ENCODE measurements at places on chromosomes 1 and 21.

DNA sequence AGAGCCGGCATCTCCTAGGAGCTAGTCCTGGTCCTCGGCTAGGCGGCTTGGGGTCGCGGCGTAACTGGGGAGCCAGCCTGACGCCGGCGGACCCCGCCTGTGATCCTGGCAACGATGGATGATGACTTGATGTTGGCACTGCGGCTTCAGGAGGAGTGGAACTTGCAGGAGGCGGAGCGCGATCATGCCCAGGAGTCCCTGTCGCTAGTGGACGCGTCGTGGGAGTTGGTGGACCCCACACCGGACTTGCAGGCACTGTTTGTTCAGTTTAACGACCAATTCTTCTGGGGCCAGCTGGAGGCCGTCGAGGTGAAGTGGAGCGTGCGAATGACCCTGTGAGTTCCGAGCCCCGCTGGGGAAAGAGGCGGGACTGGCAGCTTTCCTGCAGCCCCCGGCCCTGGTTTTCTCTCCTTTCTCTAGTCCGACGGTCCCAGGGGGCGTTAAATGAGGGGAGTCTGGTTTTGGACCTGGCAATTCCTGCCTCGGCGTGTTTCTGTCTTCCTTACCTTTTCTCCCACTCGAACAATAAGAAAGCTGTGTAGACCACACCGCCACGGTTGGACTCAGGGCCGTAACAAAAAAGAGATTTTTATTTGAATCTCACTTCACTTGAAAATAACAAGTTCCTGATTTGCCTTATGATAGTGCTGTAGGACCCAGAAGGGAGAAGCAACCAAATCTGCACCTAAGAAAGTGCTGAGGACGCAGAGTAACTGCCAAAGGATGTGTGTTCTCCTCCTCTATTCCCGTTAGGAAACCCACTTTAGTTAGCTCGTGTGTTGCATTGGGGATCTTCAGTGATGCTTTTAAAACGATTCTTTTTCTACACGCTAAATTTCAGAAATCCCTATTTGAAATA, at the start of gene SPRTN:
Gene SPRTN (plus strand): TSS at position 24 of the 859 bp plus-strand sequence. CDS start 91 bp downstream, at position 115.
- DNase-seq, result no peak

GRCh38 chr1:151893176-151893924, 16.0 kb downstream of the THEM4 start:
- no peak for DNase-seq

DNA sequence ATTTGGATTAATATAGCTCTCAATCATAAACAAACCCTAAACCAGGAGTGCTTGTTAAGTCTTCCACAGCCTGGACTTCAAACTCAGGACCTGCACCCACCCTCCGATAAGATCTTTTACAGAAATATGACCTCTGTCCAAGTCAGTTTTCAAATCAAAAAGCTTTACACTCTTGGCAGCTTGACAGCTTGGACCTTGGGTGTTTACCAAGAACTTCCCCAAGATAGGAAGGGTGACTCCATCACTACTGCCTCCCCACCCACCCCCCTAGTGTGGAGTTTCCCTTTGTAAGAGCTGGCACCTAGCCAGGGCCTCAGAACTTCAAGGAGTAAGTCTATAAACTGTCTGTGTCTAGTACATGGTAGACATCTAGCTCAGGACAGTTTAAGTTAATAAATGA, 9.6 kb downstream of the BCAR3 start:
- DNase-seq, result no peak

DNA sequence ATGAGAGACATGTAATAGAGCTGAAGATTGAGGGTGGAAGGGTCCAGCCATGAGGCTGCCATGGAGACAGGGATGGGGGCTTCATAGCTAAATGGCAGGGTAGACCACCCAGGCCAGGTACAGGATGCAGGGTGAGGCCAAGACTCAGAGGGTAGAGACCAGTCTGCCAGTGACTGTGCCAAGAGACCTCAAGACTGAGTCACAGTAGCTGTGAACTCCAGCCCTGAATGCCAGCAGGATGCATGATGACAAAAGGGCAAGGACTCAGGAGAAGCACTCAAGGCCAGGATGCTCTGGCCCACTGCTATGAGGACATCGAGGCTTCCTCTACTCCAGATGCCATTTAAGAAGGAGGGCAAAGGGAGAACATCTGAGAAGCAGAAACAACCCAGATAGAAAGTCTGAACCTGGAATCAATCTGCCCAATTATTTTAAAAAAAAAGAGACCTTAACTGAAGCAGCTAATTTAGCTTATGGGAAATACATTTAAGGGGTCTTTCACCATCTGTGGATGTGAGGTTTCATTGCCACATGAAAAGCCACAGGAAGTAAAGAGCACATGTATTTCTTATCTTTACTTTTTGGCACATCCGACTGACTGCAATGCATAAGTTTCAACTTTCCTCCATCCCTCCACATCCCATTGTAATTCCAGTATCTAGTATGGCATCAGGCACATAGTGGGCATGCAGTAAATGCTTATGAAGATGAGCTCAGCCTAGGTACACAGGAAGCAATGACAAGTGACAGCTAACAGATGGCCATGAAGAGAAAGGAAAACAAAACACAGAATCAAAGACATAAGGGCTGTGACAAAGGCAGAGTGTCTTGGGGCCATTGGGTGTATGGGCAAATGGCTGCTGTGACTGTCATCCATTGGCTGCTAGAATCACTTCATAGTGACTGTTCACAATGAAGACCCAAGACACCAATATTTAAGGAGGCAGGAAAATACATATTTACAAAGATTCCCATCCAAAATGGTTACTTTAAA, 40.2 kb downstream of the SUSD4 start:
- DNase-seq, result no peak

- DNase-seq, result no peak
Measured at GRCh38 chr1:2304921-2305681, 77.0 kb downstream of the SKI start.

DNA sequence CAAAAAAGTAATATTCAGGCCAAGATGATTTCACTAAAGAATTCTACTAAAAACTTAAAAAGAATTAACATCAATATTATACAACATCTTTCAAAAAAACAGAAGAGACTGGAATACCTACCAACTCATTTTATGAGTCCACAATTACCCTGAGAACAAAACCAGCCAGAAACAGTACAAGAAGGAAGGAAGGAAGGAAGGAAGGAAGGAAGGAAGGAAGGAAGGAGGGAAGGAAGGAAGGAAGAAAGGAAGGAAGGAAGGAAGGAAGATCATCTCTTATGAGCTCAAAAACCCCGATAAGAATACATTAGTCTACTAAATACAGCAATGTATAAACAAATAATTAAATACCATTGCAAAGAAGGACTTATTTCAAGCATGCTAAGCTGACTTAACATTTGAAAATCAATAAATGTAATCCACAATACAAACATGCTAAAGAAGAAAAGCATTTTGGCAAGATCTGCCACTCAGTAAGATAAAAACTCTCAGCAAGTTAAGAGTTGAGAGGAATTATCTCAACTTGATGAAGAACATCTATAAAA, 149.9 kb upstream of the RGS18 start:
- no peak for DNase-seq

DNA sequence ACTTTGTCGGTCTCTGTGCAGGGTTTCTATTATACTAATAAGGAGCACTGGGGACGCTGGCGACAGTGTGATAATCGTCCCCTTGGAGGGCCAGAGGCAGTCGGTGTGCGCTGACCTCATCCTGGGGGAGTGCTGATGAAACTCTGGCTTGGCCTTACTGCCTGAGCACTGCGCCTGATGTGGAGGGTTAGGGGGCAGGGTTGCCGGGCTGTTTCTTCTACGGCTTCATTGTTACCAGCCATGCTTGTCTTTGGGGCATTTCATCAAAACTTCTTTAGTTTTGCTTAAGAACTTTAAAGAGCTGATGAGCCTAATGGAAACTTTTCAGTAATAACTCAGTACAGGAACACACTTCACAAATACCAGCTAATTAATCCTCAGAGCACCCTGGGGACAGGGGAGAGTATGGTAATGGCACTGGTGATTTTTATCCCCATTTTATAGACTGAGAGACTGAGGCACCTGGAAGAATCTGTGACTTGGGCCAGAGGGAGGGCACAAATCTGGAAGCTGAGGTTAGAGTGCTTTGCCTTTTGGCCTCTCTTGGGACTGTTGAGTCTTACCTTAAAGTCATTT, 81.8 kb downstream of the PEX14 start:
- no peak for DNase-seq

DNA sequence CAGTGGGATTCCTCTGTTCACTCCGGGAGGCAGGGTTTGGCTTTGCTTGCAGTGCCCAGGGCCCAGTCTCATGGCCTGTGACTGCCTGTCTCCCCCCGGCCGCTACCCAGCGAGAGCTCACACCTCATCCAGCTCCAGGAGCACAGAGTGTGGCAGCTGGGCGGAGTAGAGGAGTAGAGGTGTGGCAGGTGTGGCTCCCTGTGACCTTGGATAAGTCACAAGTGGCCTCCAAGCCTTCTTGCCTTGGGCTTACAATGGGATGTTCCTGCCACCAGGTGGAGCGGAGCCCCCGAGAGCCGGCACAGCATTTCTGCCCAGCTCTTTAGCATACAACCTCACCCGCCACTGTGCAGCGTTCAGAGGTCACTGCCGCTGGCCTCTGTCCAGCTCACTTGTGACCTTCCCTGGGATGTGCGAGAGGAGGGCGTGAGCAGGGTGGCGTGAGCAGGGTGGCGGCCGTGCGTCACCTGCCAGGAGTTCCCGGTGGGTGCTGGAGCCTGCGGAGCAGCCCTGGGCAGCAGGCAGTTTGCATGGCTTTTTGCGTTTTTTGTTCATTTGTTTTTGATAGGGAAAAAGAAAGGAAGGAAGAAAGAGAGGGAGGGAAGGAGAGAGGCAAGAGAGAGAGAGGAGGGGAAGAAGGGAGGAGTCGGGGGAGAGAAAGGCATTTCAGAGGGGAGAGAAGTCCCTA, 42.4 kb downstream of the CRYAA start:
- no peak for DNase-seq

DNA sequence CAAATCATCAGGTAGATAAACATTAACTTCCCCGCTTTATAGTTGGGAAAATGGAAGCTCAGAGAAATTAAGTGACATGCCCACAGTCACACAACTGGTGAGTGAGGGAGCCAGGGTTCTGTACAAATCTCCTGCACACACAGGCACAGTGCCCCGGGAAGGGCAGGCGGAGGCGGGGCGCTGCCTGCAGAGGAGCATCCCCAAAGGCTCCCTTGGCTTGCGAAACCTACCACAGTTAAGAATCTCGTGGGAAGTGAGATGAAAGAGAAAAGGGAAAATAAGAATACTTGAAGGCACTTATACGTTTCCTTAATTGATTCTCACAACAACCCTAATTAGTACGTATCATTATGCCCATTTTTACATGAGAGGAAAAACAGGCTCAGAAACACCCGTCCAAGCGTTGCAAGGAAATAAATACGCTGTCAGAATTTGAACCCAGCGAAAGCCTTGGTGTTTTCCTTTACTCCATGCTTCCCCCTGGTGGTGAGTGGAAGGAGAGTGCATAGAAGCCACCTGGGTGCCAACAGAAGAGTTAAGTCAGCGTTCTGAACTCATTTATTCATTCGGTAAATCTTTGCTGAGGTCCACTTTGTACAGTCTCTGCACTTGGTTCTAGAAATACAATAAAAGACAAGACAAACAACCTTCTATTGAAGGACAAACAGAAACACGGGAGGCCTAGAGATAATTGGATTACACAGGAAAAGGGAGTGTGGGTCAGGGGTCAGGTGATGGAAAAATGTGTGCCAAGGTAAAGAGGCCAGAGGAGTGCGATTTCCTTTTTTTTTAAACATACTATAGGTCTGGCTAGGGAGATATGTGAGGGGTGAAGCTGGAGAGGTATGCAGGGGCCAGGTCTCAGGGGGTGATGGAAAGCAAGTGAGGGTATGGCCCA, 28.4 kb downstream of the ACP6 start:
- DNase-seq, result no peak
